ENCODE measurements at places on chromosomes 12 and 14.

DNA sequence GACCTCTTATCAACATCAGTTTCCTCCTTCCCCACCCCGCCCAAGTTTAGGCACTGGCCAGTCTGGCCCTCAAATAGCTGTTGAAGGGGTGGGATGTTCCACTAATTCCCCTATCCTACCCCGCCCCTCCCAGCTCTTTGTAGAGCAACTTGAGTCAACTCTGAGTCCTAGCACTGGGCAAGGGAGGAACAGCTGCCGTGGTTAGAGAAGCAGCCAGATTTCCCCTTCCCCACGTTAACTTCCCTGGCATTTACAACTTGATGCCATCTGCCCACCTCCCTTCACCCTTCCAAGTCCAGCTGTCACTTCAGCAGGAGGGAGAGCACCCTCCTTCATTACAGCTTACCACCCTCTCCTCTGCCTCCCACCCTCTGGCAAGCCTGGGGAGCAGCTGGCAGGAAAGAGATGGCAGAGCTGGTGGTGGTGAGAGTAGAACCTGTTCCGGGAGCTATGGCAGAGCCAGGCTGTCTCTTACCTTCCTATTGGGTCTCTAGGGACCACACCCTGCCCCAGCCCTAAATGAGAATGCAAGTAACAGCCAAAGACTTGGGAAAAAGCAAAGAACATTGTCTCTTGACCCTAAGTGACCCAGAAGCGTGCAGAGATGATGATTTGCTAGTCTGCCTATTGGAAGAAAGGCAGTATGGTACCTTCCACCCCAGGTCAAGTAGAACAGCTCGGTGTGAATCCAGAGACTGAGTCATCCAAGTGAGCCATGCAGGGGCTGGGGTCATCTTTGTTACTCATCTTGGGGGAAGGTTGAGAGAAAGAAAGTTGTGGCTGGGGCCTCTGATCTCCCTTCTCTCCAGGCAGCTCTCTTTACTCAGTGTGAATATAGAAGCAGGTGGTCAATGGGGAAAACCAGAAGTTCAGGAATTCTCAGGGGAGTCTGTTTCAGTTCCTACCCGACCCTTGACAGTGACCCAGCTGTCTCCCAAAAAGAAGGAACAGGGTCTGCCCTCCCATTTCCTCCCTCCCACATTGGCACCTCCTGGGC is 1.5 kb downstream of the BLOC1S1 start:
- DNase-seq: no peak

- DNase-seq: no peak
Observed at GRCh38 chr12:30598889-30599288, 96.8 kb downstream of the IPO8 start.

- DNase-seq: peak; percentile 44
Observed at GRCh38 chr14:103284574-103285467, 49.2 kb upstream of the EIF5 start.

DNA sequence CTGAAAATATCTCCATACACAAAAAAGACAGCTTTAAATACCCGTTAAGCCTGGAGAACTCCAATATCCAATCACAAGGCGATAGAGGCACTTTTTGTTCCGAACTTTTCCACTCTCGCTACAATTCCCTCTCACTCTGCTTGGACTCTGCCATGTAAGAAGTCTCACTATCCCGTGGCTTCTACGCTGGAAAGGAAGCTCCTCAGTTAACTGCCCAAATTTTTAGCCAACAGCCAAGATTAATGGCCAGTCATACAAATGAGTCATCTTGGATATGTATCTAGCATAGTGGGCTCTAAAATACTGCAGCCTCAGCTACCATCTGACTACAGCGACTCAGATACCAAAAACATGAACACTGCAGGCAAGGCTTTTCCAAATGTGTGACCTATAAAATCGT is 45.5 kb upstream of the RERGL start:
- no peak for DNase-seq

- DNase-seq: no peak
Observed at GRCh38 chr12:946212-946611, 3.3 kb downstream of the RAD52 start.

GRCh38 chr12:120537856-120538220 is 3.7 kb downstream of the RNF10 start:
- DNase-seq: no peak

DNA sequence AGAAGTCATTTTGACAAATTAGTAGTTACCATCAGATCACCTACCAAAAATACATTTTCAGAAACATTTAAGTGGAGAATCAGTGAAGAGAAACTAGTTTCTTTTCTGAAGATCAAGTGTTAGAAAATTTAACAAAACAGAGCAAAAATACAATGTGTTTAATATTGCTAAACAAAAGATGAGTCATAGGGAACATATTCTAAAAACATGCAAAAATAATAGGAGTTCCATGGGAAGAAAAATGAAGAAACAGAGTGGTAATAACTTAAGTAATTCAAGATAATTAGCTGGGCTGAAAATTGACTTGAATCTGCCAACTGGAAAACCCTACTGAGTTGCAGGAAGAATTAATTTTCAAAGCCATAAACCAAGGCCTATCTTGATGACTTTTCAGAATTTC is 111.5 kb upstream of the KITLG start:
- DNase-seq: no peak

DNA sequence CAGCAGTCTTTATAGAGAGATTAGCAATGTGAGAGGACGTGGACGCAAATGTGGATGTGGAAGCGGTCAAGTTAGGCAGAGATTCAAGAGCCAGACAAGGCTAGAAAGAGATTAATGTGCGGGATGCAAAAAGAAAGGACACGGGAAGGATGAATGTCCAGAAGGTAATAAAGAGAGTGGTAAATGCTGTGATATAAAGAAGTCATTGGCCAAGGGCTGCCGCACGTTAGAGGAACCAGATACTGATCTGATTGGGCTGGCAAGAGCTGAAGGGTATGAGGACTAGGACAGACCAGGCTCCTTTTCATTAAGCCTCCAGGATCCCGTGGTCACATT is 59.5 kb downstream of the DHRS2 start:
- DNase-seq: no peak

DNA sequence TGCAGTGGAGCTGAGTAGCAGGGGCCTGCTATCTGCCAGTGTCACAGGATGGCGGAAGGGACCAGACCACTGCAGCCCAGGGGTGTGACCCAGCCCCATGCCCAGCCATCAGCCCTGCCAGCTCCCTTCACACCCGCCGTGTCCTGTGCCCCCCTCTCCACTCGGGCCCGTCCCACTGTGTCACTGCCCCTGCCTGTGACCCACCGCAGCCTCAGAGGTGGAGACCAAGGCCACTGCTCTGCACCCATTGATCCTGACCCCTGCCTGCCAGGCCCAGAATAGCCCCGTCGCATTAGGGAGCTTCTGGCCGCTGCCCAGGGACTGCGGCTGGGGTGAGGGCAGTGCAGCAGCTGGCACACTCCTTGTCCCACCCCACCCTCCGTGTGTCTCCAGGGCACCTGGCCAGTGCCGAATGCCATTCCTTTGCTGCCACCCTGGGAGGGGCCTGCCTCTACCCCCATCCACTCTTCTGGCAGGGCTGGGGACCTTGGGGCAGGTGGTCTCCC is 2.1 kb upstream of the CRIP2 start:
- peak; percentile 49 for DNase-seq

DNA sequence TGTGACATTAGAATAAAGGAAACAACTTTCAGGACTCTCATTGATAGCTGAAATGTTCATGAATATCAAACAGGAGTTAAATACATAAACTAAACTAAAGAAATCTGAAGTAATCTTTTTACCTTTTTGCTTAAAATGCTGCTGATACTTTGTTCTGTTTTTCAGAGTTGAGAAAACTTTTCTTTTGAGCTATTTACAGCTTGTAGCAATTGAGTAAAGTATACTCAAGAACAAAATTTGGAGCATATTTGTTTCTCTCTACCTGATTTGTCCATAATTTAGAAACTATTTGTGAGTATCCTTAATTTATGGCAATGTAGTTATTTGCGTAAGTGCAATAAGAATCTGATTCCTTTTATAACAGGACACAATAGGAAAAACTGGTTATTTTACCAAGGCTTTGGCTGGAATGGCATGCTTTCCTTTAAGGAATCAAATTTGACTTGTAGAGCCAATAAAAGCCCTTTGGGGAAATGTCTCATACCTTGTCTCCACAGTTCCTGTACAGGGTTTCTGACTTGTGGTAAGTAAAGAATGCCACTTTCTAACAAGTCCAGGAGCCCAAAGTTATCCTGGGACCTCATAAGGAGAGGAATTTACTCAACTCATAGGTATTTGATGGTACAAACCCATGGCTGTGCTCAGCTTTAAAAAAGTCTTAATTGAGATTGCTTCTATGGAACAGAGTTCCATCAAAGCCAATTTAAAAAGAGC is 195.7 kb downstream of the TMEM117 start:
- no peak for DNase-seq

GRCh38 chr14:44712024-44712815 is 205.1 kb upstream of the FSCB start:
- no peak for DNase-seq

DNA sequence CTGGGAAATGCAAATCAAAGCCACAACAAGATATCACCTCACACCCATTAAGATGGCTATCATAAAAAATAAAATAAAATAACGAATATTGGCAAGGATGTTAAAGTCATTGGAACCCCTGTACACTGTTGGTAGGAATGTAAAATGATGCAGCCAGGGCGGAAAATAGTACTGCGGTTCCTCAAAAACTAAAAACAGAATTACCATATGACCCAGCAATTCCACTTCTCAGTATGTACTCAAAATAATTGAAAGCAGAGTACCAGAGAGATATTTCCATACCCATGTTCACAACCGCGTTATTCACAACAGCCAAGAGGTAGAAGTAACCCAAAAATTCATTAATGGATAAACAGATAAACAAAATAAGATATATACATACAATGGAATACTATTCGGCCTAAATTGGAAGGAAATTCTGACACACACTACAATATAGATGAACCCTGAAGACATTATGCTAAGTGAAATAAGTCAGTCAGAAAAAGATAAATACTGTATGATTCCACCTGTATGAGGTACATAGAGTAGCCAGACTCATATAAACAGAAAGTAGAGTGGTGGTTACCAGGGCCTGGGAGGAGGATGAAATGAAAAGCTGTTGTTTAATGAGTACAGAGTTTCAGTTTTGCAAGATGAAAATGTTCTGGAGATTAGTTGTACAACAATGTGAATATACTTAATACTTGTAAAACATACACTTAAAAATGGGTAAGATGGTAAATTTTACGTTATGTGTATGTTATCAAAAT is 84.6 kb downstream of the TXNDC16 start:
- no peak for DNase-seq

DNA sequence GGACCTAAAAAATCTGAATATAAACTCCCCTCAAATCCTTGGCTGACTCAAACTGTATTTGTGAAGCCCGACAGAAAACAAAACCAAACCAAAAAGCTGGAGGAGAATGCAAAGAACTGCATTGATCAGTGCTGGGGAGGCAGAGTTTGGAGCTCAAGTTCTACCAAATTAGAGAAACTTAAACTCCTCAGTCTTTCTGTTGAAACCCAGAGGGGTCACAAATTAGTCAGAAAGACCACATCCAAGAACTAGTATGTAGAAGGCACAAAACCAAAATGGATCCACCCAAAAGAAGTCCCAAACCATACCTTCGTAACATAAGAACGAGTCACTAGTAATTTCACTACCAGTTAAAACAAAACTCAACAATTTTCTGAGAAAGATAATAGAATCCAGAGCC is 15.3 kb upstream of the PRKAB1 start:
- no peak for DNase-seq

- DNase-seq: no peak
Observed at GRCh38 chr14:96911499-96912149, 114.4 kb downstream of the VRK1 start.

GRCh38 chr14:100967178-100967577 is 63.7 kb upstream of the RTL1 start:
- DNase-seq: no peak

DNA sequence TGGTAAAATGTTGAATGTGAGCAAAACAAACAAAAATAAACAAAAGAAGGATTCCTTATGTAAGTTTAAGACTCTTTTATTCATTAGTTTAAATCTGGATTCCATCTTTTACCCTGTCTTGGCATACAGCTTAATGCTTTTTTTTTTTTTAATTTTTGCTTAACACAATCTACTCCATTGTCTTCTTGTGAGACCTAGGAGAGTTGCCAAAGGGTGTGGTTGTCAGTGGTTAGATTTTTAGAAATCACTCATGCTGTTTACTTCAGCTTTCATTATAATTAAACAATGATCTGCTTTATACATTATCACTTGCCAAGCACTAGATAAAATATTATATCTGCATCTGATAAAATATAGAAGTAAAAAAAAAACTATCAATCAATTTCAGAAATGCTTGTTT is 77.7 kb upstream of the KITLG start:
- DNase-seq: peak; percentile 60

DNA sequence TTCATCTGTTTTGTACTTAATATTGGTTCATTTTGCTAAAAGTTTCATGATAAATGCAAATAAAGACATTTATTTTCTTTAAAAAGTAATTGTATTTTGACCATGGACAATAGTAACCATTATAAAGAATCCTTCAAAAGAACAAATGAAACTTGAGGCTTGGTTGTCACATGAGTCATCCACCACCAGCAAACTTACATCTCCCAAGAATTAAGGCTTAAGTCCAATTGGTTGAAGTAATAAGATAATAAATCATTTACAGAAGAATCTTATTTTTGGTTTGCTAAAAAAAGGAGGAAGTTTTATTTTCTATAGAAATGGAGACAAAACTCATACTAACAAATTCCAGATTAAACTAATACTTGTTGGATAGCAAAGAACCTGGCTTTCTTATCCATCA is 84.8 kb upstream of the KITLG start:
- DNase-seq: no peak

DNA sequence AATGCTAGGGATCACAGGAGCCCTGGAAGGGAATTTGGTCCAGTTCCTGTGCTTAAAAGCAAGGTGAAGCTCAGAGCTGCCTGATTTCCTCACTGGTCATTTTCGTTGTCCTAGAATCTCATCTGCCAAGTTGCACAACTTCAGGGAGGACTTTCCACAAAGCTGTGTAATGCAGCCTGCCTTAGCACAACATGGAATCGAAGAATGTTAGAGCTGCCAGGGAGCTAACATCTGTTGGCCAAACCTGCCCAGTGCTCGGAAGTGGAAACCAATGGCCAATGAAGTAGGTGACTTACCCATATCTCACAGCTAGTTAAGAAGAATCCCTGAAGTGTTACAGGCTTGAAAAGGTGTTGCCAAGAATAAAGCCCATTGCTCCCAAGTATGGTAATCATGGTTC is 79.9 kb upstream of the SSTR1 start:
- no peak for DNase-seq

GRCh38 chr14:73269729-73270531 is 32.6 kb downstream of the PAPLN start:
- no peak for DNase-seq

All from Calu3 (cell line).